ENCODE measurements at places on chromosomes 1 and 21.

DNA sequence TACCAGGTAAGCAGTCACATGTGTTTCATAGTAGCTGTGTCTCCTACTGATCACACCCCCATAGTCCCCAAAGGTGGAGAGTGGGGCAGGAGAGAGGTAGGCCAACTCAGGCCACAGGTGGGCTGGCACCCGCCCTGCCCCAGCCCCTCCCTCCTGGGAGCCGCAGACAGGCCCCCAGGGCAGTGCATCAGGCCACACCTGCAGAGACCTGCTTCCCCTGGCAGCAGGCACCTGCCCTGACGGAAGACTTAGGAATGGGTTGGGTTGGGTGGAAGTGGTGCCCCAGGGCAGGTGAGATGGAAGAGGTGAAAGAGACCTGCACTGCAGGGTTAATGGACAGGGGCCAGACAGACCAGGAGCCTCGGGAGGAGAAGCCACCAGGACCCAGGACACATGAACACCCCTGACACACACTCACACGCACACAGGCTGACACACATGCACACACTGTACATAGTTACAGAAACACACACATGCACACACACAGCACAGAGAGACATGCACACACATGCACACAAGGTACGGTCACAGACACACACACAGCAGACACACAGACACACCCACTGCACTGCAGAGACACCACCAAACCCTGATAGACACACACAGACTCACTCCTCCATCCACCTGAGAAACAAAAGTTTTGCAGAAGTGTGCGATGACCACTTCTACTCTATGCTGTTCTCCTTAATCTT, 1.7 kb upstream of the COL18A1 start:
- no peak for DNase-seq

- no peak for DNase-seq
Observed at GRCh38 chr1:155076371-155076770, 2.3 kb upstream of the EFNA3 start.

DNA sequence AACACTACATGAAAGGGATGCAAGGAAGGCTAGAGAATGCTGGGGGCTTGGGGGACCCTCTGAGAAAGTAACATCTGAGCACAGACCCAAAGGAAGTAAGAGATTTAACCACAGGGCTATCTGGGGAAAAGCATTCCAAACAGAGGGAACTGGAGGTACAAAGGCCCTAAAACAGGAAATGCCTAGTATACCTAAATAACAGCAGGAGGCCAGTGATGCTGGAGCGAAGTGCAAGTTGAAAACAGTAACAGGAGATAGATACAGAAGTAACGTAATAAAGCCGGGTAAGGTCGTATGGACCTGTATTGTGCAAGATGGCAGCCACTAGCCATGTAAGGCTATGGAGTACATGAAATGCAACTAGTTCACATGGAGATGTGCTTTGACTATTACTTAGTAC, 52.1 kb downstream of the CD34 start:
- DNase-seq: no peak

DNA sequence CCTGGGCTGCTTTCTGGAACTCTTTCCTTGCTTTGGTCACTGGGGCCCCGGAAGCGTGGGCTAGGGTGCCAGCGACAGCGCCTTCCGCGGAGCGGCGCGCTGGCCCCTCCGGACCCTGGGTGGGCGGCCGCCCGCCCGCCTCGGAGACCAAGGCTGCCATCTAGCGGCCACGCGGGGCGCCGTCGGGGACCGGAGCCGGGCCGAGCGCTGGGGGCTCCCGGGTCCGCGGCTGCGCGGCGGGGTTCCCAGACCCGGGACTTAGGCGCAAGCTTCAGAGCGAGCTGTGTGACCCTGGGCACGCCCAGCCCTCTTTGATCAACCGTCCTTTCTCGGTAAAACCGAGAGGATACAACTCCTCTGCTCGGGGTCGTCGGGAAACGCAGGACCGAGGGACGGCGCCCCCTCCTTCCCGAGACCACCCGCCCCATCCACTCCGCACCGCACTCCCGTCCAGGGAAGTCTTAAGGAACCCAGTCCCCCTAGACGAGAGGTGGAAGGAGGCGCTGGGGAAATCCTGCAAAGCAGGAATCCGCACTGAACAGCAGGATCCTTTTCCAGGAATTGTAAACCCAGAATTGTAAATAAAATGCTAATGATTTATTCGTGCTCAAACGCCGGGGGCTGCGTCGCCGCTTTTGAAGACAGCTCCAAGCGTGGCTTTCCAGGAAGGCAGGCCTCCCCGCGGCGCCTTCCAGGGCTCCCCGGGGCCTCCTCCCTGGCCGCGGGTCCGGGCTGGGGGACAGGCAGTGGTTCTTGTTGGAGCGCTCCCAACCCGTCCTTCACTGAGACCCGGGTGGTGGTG, 41.2 kb downstream of the RRAGC start:
- no peak for DNase-seq

DNA sequence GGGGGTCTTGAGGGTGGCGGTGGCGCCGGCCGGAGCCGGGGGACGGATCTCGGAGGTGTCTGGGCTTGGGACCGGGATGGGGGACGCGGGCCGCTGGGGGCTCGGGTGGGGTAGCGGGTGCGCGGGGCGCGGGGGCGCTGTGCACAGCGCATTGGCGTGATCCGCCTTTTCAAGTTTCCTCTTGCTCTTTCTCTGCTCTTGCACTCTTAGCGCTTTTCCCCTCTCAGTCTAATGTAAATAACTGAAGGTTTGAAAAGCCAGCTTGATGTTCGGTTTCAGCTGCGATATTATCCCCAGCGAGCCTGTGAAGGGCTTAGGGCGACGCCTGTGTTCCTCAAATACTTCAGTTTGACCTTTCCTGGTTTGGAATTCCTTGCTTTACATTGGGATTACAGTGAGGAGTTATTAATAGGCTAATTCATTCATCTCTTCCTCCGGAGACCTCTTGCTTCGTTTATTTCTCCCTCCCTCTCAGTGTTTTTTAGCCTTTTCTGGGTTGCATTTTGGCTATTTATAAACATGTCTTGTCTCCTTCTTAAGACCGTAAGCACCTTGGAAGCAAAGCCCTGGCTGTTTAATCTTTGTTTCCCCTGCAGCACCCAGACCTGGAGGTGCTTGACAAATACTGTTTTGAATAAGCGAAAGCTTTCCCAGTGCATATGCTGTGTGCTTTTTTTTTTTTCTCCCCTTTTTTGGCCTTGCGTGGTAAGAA, 693 bp downstream of the RAB4A start:
- DNase-seq: no peak
